ENCODE measurements at places on chromosomes 3 and 15. TPM values are rescaled to one million over a fixed set of nuclear protein-coding genes. Genes with fewer than 3 reads are reported as not detected.

The TRIP4 gene
- 14.0 TPM for polyA plus RNA-seq

The SNX22 gene
- polyA plus RNA-seq = 0.05 TPM

The PROK2 gene
- not detected for polyA plus RNA-seq

The CSTA gene
- 385 TPM for polyA plus RNA-seq

The GPR149 gene
- not detected for polyA plus RNA-seq

Data from mammary epithelial cell (primary cell).